ENCODE measurements at places on chromosomes 4 and X.
A peak's percentile ranks its signal among the peaks of the same experiment; 100 is the strongest.

DNA sequence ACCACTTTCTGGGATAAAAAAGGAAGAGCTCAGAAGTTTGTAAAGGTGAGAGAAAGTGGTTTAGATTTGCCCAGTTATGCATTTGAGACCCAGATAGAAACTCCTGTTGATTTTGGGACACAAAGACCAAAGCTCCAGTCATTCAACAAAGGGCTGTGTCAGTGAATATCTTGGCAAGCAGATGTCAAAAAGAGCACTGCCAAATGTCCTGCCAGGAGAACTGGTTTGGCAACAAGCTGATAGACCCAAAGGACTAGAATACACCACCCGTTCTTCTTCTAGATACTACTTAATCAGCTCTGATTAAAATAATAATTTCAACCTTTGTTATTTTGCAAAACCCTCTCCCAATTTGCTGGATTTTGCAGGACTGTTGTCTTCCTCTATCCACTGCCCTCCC lies 121.4 kb downstream of the NHS start:
- no peak for DNase-seq

GRCh38 chrX:148552775-148553174 lies 52.4 kb downstream of the AFF2 start:
- no peak for DNase-seq

GRCh38 chrX:10574663-10575062 lies 45.7 kb downstream of the MID1 start:
- DNase-seq, result no peak

DNA sequence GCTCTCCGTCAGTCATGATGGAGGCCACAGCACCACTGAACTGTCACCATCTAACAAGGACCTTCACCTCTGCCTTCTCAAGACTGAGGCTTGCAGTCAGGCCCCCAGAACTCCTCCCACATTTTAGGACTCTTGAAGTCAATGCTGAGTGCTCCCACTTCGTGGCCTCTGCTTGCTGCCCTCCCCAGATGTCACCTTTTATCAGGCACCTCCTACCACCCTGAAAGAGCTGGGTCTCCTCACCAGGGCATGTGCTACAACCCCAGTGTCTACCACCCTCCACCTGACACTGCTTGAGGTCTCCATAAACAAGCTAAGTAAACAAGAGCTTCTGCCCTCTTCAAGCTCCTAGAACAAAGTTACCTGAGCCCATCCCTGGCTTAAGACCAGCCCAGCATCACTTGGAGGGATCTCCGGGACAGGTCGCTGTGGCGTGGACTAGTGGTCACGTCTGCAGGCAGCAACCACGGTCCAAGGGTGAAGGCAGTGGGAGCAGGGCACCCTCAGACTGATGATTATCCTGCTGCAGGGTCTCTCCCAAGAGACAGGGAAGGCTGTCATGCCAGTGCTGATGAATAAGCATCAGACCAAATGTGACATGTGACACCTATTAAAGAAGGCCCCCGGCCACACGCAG lies 7.7 kb upstream of the FAM53A start:
- DNase-seq, result no peak

GRCh38 chr4:31334086-31334910 lies 614.1 kb downstream of the PCDH7 start:
- DNase-seq, result no peak

GRCh38 chr4:675980-676870 lies 1.9 kb downstream of the MYL5 start:
- no peak for DNase-seq

- no peak for DNase-seq
Observed at GRCh38 chr4:144634978-144635747, 10.8 kb upstream of the HHIP start.

DNA sequence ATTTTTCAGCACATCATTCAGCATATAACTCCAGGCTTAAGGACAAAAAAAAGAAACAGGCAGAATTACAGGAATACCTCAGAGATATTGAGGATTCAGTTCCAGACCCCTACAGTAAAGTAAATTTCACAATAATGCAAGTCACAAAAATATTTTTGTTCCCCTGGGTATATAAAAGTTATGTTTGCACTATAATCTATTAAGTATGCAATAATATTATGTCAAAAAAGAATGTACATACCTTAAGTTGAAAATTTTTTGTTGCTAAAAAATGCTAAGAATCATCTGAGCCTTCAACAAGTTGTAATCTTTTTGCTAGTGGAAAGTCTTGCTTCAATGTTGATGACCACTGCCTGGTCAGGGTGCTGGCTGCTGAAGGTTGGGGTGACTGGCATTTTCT lies 2532.5 kb downstream of the ARAP2 start:
- no peak for DNase-seq

- DNase-seq, result no peak
Observed at GRCh38 chrX:1600406-1601050, 9.1 kb downstream of the AKAP17A start.

DNA sequence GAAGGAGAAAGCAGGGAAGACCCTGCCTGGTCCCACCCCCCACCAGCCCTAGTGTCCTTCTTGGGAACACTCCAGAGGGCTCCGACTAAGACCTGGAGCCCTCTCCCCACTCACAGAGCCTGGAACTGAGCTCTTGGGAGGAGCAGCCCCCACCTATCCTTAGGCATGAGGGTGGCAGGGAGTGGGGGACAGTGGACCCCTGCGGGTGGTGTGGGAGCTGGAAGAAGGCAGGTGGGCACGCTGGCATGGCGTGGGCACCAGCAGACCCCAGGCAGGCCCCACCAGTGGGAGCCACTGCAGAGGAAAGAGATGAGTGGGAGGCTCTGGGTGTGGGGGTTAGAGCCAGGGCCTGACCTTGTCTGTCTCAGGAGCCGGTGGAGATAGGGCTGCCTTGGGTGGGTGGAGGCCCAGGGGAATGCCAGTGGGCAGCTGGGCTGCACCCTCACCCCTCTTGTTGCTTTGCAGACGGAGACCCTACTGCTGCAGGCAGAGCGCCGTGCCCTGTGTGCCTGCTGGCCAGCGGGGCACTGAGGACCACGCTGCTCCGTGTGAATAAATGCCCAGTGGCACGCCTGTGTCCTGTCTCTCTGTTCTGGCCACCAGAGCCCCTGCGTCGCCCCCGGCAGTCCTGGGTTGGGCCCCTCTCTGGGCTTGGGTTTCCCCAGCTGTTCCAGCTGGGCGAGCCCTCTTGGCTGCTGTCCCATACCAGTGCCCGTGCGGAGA lies 15.6 kb upstream of the NAT8L start:
- DNase-seq, result no peak

- no peak for DNase-seq
Observed at GRCh38 chrX:55450259-55450658, 1.7 kb upstream of the MAGEH1 start.

DNA sequence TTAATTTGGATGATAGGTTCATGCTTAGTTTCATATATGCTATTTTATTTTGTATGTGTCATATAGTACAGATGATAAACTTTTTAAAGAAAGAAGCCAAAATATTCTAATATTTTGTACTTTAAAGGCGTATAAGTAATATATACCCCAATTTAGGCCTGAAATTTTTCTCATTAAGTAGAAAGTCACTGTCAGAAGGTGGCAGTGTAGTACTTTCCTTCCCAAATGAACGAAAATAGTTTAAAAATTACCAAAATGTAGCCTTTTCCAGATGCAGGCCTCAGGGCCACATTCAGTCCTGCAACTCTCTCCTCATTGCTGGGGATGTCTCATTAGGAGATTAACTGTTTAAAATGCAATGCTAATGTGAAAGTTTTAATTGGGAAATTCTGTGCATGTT lies 1263.6 kb downstream of the C4orf33 start:
- no peak for DNase-seq

- DNase-seq, result no peak
Observed at GRCh38 chr4:88759039-88759894, 61.6 kb upstream of the NAP1L5 start.

DNA sequence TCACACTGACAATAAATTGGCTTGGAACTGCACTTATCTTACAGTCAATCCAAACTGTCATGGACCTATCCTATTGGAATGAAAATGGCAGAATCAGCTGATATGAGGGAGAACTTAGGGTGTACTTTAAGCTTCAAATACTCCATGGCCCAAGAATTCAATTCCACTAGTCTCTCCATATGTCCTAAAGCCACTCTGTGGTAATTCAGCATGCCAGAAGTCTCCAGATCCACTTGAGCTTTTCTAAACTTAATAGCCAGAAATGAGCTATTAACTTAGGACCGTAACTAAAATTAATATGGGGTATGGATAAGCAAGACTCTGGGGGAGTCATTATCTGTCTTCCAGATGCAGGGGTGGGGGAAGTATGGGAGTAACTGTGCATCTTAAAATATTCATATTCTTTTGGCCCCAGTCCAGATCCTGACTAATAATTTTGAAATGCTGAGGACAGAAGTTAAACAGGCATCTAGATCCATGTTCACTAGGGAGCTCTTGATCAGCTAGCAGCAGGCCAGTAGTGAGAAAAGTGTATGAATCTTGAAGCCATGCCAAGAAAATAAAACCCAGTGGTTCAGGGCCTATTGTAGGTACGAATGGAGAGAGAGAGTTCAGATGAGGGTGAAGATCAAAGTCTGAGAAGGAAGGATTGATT lies 167.6 kb downstream of the DKK2 start:
- no peak for DNase-seq

DNA sequence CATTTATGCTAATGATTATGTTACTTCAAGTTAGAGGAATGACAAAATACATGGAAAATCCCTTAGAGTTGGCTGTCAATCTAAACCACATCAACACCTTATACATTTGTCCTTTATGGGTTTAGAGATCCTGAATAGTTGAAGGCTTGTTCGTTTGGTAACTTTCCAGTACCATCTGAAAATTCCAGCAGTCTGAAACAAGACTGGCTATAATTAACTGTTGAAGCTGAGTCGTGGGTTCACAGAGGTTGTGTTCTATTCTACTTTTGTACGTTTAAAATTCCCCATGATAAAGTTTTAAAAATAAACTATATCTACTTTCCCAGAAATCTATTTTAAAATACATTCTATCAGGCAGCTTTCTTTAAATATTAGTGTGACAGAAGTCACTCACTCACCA lies 73.0 kb downstream of the USP46 start:
- no peak for DNase-seq

DNA sequence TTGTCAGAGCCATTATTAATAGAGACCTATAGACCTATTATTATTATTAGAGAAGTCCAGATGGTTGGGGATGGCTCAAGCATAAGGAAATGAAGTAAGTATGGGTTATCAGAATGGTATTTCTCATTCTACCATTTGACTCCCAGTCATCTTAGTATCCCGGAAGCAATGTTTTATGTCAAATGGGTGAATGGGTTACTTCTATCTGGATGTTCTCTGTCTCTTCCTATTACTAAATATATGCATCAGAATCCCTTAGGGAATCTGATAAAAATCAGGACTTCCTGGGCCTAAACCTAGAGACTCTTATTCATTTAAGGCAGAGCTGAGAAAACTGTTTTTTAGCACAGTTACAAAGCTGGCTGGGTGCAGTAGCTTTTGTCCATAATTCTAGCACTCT lies 149.9 kb downstream of the SLC10A7 start:
- no peak for DNase-seq

- DNase-seq, result no peak
Observed at GRCh38 chr4:8043596-8043995, 103.9 kb upstream of the AFAP1 start.

DNA sequence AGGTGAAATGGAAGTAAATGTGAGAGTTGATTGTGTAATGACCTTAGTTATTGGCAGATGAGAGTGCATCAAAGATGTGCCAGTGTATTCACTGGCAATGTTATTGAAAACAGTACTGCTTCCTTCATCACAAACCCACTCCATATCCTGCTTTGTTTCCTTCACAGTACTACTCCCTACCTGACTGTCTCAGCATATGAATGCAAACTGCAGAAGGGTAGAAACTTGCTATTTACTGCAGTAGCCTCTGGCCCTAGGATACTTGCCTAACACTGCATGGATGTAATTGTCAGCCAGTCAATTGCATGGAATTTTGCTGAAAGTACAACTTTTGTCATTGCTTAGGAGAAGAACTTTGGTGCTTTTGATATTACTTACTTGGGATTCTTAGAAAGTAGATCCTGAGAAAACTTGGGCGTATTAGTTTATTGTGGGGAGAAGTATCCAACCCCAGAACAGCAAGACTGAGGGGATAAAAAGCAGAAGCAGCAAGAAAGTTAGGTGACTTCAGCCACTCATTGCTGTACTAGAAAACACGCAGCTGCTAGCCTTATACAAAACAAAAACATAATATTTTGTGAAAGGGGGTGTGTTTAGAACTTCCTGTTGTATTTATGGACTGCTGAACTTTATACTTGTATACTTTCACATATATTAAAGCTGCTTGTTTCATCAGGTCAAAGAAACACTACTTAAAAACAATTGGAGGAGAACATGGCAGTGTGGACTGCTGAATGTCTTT lies 219.0 kb downstream of the CCNG2 start:
- DNase-seq, result no peak

GRCh38 chr4:107148904-107149303 lies 112.8 kb upstream of the DKK2 start:
- DNase-seq, result no peak

DNA sequence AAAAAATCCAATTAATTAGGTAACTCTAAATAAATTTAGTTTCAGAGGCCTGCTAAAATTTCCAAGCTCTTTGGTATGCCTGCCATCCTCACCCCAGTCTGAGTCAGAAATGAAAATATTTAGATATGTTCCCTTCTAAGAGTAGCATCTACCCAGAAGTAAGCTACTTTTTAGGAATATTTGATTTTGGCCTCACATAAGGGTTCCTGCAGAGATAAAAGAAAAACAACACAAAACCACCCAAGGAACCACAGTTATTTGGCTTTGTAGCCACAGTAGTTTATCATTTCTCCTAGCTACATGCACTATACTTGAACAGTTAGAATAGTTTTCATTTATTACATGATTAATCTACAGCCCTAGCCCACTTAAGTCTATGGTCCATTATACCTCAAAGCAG lies 192.6 kb upstream of the FAM241A start:
- DNase-seq, result no peak

GRCh38 chr4:2436301-2436700 lies 17.5 kb downstream of the CFAP99 start:
- no peak for DNase-seq

GRCh38 chr4:124712372-124713184 lies at the start of gene ANKRD50:
Gene ANKRD50, minus strand, starts transcription at chr4:124712732. Its CDS starts 2,221 bp downstream, at chr4:124710511.
- DNase-seq, result peak; percentile 53

- no peak for DNase-seq
Observed at GRCh38 chrX:866441-866990, 235.9 kb downstream of the SHOX start.

DNA sequence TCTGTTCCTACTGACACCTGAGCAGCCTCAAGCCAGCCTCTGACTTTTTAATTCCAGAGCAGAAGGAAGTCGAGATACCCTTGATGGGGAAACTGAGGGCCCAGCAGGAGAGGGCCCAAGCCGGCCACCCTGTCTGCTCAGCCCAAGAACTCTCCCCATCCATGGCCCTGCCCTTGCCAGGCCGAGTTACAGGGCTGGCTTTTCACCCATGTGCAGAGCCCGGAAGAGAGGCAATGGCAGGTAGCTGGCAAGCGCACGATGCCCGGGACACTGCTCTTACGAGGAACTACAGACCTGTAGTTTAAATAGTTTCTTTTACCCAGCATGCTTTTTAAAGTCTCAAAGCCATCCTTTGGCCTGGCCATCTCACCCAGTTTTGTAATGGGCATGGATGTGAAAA lies 79.9 kb downstream of the MTMR1 start:
- DNase-seq, result no peak

GRCh38 chrX:7110821-7111276 lies 36.7 kb upstream of the STS start:
- no peak for DNase-seq

All from stimulated activated CD4-positive, alpha-beta T cell treated with anti-CD3 and anti-CD28 coated beads, Interleukin-1b, Interleukin-23, amount 100 ng/mL, for 4 hours (primary cell).